ENCODE measurements at places on chromosomes 5 and 9.
A peak's percentile ranks its signal among the peaks of the same experiment; 100 is the strongest.

DNA sequence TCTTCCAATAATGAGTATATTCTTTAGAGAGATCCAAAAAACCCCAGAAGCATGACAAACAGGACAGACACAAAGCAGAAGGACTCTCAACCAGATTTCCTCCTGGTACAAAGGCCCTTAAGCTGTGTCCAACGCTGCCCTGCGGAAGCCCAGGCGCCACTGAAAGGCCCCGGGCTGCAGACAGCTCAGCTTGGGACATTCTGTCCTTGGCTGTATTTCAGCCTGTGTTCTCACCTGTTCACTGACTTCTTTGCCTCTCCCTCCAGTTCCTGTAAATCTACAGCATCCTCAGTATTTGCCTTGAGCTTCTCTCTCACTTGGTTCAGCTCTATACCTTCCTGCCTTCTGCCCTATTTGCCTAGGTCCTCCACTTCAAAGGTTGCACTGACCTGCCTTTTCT, 96.5 kb downstream of the SH3TC2 start:
- no peak for DNase-seq

DNA sequence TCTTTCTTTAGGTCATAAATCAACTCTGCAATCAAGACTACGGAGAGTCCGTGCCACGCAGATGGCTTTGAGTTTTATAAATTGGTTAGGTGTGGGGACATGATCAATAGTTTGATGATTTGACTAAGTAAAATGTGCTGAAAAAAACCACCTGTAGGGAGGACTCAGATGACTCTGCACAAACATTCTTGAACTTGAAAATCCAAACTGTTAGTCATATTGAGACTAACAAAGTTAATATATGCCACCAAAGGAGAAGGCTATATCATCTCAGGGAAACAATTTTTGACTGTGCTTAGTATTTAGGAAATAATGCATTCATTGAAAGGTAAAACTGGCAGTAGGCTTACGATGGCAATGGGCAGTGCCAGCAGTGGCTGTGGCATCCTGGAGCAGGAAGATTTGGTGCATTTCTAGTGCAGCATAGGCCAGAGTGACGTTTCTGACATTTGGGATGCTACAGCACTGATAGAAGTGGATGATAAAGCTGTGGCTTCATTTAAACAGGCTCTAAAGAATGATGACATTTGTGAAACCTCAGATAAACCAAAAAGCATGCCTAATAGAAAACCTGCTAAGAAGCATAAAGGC, 291.1 kb downstream of the MLLT3 start:
- DNase-seq: no peak

DNA sequence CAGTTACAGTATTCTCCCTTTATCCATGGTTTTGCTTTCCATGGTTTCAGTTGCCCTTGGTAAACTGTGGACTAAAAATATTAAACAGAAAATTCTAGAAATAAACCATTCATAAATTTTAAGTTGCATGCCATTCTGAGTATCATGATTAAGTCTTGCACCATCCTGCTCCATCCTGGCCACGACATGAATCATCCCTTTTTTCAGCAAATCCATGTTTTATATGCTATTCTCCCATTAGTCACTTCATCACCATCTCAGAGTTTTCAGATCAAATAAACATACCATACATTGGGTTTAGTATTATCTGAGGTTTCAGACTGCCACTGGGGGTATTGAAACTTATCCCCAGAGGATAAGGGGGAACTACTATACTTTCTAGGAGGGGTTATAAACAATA, 234.4 kb upstream of the ATP10B start:
- DNase-seq: peak; percentile 24

DNA sequence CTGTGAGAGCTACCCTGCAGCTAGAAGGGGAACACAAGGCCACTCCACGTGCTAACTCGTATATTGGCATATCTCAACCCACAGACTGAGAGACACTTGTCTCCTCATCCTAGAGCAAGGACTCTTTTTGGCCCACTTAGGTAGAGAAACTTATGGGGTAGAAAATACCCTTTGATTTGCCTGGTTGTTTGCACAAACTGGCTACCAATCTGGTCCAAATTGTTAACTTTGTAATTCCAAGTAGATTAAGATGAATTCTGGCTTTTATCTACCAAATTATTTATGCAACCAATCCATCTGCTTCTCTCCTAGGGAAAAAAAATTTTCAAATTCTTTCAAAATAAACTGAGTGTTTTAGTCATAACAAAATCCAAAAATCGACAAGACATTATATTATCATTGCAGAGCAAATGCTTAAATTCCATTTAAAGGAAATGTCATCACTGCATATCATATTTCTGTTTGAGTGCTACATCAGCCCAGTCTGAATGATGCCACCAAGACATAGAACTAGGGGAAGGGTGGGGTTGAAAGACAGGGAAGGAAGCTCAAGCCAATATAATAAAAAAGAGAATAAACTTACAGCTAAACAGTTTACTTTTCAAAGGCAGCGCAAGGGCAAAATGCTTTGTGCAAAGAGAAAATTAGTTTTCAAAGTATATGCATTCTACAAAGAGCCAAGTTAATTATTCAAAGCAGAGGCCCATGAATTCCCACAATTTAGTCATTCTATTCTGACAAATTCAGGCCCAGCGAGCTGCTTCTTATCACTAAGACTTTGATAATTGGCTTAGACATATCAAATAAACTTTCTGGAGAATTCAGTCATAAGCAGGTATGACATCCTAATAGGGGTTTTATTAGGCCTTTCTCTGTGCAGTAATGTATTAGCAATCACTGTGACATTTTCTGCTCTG, 198.0 kb downstream of the CAAP1 start:
- no peak for DNase-seq

DNA sequence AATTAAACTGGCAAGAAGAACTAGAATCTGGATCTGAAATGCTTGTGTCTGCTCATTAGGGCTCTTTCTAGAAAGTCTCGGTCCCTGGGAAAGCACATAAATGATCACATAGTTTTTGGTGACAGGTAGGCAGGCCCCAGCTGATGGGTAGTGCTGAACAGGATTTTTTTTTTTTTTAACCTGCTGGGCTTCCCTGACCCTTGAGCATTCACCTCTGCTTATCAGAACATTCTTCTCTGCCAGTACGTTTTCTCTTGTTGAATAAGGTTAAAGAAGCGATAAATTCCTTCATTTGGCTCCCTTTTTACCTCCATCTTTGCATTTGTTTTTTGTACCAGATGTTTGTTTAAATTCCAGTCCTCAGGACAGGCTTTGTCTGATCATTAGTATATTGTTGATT, 8.8 kb downstream of the KDM4C start:
- DNase-seq: no peak

DNA sequence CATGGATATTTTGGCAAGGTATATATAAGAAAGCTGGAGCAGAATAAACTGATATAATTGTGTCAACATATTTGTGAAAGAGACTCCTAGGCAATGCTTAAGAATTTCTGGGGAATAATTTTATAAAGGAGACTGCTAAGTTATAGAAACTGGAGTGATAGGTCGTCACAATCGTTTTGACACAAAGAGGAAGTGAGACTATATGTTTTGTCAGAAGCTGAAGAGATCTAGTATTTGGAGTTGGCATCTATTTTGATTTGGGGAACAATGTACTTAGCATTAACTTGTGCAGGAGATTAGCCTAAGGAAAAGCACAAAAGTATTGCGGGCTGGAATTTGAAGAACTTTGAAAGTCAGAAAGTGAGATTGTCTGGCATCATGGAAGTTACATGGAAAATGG, 582.5 kb downstream of the TAF11L14 start:
- DNase-seq: no peak

DNA sequence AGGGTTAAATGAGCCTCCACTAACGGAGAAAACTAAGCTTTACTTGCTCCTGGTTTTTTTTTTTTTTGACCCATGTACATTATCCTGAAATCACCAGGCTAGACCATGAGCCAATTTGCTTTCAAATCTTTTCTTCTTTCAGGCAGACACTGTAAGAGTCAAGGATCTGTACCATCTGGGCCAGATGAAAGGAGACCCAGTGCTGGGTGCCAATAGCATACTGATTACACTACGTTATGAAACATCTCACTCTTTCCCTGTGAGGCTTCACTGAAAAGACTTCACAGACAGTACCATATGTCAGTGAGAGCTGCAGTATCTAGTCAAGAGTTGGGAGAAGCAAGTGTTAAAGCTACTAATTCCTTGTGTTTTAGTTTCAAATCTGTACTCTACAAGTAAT, 161.2 kb upstream of the PTPRD start:
- no peak for DNase-seq

DNA sequence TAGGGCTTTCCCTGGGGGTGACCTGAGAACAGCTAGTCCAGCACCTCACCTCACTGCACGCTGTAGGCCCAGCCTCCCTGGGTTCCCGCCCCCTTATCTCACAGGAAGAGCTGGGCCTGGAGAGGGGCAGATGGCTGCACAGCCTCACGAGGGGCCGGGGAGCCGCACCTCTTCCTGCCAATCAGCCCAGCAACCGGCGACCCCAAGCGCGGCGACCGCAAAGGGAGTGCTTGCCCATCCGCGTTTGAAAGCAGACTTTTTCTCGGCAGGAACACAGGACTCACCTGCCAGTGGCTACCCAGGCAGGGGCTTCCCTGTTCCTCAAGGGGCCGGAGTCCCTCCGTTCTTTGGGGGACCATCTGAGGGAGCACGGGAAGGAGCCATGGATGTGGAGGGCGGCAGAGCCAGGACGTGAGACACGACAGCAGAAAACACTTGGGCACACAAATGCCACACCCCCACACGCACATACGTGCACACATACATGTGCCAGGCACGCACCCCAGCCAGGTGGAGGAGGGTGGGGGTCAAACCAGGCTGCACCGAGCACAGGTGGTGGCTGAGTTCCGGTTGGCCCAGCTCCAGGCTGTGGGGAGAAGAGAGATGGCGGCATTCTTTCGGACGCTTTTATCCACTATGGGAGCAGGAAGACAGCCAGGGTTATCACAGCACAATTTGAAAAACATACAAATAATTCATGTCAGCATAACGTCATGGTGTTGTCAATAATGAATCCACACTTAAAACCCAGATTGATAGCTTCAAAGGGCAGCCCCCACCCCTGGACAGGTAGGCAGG, 11.3 kb downstream of the TMEM250 start:
- DNase-seq: no peak

- no peak for DNase-seq
Observed at GRCh38 chr9:99189887-99190596, 31.7 kb downstream of the ALG2 start.
